ENCODE measurements at places on chromosomes 5 and 9. TPM values are rescaled to one million over a fixed set of nuclear protein-coding genes. Genes with fewer than 3 reads are reported as not detected.

MYORG gene
- total RNA-seq: 37.3 TPM

DAPK1 gene
- total RNA-seq: 79.2 TPM

TRAF2 gene
- 50.0 TPM for total RNA-seq

MYMK gene
- total RNA-seq: not detected

TAF11L13 gene
- total RNA-seq: not detected

EGFLAM gene
- not detected for total RNA-seq

FGF10 gene
- not detected for total RNA-seq

DOCK2 gene
- total RNA-seq: 0.09 TPM

SEMA5A gene
- total RNA-seq: 27.4 TPM

TMEFF1 gene
- total RNA-seq: 4.2 TPM

CDO1 gene
- total RNA-seq: not detected

IL13 gene
- not detected for total RNA-seq

POU5F2 gene
- total RNA-seq: 0.95 TPM

WDR31 gene
- 1.9 TPM for total RNA-seq

Measured in Caco-2 (cell line).